Right ventricle myocardium inferior (tissue), 1 donor: ENCODE measurements at places on chromosomes 12 and 14. TPM values are rescaled to one million over a fixed set of nuclear protein-coding genes. Genes with fewer than 3 reads are reported as not detected.

IL22 gene
- not detected for total RNA-seq

AMDHD1 gene
- total RNA-seq: 0.49 TPM

HELB gene
- total RNA-seq: 0.89 TPM

GRCh38 chr12:96236221-96236822, 42.1 kb downstream of the ELK3 start:
- peak; percentile 78 for DNase-seq

DNA sequence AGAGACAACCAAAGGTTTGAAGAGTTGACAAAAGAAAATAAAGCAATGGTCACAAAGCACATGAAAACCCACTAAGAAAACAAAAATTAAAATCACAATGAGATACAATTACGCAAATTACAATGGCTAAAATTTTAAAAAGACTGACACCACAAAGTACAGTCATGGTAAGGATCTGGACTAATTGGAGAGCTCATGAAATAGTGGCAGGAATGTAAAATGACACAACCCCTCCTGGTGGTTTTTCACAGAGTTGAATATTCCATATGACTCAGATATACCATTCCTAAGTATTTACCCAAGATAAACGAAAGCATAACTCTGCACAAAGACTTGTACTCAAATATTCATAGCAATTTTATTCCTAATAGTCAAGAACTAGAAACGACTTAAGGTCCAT, 65.9 kb downstream of the NOVA1 start:
- DNase-seq: no peak

DNA sequence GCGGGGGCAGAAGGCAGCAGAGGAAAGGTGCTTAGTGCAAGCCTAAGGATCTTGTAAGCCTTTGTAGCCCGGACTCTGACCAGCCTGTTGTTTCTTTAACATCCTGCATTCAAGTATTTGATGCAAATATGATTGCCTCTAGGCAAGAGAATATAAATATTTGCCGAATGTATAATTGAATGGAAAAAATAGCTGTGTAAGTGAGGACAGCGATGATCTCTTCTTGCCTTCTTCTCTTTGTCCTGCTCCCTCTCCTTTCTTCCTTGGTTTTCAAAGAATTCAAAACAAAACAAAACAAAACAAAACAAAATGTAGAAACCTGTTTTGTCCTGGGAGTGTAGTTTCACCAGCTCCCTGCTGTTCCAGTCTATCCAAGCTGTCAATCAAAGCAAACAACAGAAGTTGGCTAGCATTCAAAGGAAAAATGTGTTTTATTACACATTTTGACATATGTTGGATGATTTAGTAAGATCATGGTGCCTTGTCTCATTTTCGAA, 74.9 kb upstream of the CPM start:
- no peak for DNase-seq

DNA sequence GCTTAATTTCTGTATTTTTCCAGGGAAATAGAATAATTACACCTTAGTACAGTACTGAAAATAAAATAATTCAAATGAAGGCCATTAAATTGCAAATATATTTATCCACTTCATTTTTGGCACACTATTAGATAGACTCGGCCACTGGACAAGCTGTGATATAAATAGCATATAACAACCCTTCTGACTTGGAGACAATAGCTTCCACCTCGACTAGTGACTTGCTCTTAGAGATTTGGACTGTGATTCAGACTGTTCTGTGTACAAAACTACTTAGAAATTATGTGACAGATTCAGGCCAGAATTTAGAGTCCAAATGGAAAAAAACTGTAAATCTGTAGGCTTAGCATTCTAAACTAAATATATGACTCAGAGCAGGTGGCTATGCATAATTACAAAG, 949.9 kb downstream of the LRFN5 start:
- no peak for DNase-seq

DNA sequence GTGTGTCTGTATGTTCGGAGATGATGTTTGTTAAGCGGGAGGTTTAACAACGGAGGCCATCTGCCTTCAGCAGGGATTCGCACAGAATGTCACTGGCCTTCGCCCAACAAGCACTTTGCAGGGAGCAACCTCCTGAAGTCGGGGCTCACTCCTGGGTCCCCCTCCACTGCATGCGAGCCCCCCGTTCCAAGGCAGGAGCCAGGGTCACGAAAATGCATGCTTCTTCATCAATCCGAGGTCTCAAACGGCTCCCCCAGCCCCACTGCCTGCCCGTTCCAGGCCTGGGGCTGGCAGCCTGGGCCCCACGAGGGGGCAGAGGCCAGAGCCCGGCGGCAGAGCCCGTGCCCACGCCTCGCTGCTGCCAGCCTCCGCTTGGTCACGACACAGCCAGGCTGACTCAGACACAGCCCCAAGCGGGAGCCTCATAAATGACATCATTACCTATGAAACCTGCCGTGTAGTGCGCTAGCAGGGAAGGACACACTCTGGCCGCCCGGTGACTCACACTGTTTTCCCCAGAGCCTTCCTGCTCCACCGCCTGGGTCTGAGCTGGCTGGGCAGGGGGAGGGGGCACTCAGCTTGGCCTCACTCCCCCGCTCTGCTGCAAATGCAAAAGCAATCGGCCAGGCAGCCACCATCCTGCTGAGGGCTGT, 169.5 kb upstream of the RTL1 start:
- no peak for DNase-seq

DNA sequence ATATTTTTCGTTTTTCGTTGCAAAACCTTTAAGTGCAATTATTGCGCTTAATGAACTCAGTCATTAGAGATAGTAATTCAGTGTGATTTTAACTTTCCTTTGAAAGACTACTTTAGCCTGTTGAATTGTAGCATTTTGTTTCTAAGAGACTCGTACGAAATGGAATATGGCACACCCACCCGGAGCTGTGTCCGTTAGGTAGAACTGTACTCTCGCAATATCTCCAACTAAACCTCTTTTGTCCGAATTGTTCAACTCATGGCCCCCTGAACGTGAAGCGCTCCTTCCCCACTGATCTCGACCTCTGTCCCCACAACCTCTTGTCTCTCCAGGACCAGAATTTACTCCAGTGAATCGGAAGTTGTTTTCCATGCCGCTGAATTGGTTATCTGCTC, 800 bp downstream of the PCNX4 start:
- no peak for DNase-seq

GRCh38 chr14:86333493-86333892, 803.5 kb downstream of the FLRT2 start:
- no peak for DNase-seq

DNA sequence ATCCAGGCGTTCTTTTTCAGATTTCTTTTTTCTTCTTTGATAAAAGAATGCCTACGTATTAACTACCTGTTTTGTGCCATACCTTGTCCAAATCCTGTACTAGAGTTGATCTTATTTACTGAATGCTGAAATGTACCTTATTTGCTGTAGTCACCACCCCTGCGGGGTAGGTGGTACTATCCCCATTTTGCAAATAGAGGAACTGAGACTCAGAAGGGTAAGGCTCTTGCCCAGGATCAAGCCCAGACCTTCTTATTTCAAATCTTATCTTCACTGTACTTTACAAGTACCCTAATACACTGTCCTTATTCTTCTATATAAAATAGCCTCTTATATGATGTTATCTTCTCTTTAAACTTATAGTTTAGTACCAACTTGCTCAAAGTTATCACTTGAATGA, 206.5 kb downstream of the SLC41A2 start:
- DNase-seq: no peak

- no peak for DNase-seq
These were observed 150.6 kb upstream of the AEBP2 start for GRCh38 chr12:19288603-19289244.

GRCh38 chr12:68119724-68120211, 39.8 kb downstream of the IFNG start:
- DNase-seq: no peak

DNA sequence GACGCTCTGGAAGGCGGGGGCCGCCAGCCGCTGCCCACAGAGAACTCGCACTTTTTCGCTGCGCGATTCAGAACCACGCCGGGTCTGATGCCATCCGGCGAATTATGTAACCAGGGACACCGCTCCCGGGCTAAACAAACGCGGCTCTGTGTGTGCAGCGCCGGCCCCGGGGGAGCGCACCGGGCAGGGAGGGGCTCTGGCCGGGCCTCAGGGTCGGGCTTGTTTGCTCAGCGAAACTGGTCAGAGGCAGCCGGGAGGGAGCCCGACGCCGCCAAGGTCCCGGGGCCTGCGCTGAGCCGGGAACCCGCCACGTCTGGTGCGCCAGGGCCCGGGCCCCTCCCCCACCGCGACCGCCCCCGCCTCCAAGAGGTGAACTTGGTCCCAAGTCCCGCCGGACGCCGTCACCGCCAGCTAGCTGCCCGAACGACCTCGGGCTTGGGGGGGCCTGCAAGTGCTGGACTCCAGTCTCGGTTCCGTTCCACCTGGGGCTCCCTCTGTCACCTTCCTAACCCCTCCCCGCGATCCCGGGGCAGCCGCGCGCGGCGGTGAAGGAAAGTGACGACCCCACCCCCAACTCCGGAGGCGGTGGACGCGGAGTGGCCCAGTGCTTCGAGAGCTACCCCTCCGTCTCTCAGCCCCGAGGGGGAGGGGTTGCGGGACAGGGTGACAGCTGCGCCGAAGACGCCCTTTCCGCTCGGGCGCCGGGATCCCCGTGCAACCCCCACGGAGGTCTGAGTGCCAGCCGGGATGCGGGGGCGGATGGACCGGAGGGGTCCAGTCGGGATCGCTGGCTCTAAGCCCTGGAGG, 848 bp downstream of the CTDSP2 start:
- peak; percentile 88 for DNase-seq

GRCh38 chr12:121531356-121531750, 49.5 kb downstream of the KDM2B start:
- DNase-seq: no peak

- no peak for DNase-seq
These were observed 8.8 kb downstream of the NID2 start for GRCh38 chr14:52060080-52060479.

DNA sequence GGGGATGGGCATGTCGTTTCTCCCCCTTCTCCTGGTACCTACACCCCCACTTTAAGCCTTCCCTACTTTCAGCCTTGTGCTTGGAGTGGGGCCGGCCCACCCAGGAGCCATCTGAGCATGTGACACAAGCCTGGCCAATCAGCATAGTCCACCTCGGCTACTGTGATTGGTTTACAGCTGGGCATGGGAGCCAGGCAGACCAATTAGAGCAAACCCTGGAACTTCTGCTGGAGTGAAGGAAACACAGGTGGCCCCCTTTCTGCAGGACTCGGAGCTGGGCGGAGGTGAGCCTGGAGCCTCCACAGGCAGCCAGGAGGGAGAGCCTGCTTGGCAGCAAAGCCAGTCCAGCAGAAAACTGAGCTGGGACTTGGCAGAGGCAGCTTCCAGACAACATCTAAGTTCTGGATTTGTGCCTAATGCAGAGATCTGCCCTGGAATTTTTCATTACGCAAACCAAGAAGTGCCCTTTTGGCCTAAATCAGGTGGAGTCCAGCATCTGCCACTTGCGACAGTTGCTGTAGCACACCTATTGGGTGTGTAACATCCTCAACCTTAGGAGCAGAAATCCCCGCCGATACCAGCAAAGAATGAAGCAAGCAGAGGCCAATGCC, 59.5 kb downstream of the SCARB1 start:
- DNase-seq: no peak

- DNase-seq: no peak
These were observed 10.8 kb downstream of the CLEC1A start for GRCh38 chr12:10088031-10088430.

DNA sequence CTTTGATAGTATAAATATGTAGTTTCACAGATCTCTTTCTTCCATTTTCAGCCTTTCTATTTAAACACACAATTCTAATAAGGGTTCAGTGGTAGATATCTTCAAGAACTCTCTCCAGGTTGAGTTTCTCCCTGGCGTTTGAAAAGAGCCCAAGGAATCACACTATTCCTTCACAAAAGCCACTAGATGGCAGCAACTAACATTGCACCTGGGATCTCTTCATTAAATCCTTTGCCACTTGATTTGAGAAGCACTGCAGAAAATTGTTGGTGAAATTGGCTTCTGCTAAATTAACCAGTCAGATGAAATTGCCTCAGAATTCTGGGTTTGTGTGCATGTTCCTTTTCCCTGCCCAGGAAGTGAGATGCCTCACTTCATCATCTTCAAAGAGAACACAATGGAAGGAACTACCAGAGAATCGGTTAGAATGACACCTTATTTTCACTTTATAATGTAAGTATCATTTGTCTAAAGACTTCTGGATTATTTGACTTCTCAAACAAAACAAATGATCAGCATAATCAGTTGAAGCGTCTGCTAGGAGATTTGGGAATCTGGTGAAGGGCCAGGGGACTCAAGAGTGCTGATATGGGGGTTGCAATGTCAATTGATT, 6.8 kb downstream of the CCDC198 start:
- DNase-seq: no peak

DNA sequence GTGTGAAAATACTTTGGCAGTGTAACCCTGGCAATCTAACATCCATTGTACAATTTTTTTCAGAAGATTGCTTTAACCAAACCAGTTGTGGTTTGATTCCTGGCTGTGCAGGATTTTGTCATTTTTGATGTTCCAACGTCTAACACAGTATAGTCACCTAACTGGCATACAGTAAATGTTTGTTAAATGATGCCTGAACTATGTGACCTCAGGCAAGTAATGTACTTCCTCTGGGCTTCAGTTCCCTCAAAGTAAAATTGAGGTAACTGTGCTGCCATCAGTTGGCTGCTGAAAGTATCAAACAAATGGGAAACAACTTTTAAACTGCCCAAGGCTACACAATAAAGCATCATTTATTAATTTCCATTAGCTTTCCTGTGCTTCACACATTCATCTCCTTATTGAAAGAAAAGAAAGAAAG, 4.3 kb downstream of the TM7SF3 start:
- no peak for DNase-seq

GRCh38 chr12:84814664-84815245, 97.8 kb downstream of the SLC6A15 start:
- no peak for DNase-seq

DNA sequence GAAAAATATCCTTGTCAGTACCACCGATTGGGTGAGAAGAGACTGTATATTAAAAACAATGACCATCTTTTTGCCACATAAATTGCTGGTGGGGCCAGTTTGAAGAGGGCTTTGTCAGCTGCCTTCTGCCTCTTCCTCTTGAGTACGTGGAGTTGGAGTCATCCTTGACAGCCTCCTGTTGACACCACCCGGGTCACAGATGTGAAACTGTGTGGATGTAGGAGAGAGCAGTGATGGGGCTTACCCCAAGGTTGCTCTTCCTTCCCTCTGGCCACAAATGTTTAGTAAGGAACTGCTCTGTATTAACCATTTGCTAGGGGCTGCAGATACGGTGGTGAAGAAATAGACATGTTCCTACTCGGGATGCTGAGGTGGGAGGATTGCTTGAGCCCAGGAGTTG, 12.2 kb downstream of the PTPN11 start:
- DNase-seq: no peak

- no peak for DNase-seq
These were observed 31.2 kb upstream of the ADGRD1 start for GRCh38 chr12:130922511-130922953.

DNA sequence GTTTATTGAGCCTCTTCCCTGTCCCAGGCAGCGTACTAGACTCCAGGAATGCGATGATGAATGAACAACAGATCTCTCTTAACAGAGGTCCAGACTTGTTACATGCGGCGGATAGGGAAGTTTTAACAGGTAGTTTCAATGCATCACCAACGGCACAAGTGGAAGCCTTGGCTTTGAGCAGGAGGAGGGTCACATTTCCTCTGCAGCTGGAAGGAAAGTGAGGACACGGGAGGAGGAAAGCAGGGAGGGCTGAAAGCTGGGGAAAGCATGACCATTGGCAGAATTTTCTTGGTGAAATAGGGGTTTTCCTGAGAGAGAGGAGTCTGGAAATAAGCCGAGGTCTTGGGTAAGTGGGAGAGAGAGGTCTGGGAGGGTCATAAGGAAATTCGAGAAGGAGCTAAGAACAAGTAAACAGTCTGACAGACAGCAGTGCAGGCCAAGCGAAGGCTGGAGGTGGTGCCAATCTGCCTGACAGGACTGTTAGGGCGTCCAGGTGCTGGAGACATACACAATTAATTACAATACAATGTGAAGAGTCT, 15.4 kb downstream of the BHLHE41 start:
- no peak for DNase-seq
